Brain microvascular endothelial cell (primary cell): ENCODE measurements at places on chromosomes 11 and 22.

DNA sequence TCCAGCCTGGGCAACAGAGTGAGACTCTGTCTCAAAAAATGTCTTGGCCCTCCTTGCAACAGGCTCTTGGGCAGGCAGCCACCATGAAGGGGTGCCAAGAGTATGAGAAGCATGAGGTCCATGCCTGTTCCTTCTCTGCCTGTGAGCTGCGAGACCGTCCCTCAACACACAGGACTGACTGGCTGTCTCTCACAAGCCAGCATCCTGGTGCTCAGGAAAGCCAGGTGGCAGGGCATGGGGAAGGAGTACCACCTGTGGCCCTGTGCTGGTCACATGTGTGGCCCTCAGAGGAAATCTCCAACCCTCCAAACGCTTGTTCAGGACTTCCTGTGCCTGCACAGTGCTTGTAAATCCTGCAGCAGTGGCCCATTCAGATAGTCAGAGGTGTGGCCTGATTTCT, 83.2 kb downstream of the ATXN10 start:
- DNase-seq: no peak

GRCh38 chr22:49738006-49738405, 89.7 kb downstream of the BRD1 start:
- no peak for DNase-seq

DNA sequence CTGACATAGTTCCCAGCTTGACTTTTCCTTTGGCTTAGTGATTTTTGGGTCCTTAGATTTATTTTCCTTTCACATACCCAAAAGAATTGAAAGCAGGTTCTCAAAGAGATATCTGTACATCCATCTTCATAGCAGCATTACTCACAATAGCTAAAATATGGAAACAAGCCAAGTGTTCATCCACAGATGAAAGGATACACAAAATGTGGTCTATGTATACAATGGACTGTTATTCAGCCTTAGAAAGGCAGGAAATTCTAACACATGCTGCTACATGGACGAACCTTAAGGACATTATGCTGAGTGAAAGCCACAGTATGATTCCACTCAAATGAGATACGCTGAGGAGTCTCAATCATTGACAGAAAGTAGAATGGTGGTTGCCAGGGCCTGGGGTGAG, 171.8 kb downstream of the IGLL1 start:
- DNase-seq: no peak

- peak; percentile 28 for DNase-seq
Measured at GRCh38 chr22:42743501-42743991, 22.9 kb upstream of the A4GALT start.

- DNase-seq: no peak
Measured at GRCh38 chr11:74268456-74268855, 43.0 kb downstream of the P4HA3 start.

DNA sequence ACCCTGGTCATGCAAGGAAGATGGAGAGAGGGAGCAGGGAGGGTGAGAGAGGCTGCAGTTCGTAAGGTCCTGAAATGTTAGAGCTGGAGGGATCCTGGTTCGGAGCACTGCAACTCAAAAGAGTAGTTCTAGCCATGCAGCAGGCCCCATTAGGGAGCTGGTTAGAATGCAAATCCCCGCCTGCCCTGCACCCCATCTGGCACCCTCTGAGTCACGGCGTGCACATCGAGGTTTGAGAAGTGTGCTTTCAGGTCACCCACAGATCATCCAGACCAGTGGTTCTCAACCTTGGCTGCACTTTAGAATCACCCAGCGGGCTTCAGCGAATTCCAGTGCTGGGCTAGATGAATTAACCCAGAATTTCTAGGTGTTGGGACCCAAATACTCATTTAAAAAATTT, 48.2 kb downstream of the ST3GAL4 start:
- DNase-seq: no peak

DNA sequence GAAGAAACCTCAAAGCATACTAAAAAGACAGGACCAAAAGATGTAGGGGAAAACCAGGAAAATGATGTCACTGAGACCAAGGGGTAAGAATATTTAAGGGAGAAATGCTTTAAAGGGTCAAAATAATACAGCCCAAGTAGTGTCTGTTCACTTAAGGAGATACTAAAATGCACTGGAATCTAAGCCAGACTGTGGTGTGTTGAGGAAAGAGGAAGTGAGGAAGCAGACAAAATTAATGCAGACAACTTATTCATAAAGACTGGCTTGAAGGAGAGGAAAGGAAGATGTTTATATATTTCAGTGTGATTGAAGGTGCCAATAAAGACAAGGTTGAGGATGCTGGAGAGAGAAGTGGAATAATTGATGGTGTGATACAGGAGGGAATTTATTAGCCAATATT, 15.7 kb downstream of the ZNF215 start:
- no peak for DNase-seq

- DNase-seq: no peak
Measured at GRCh38 chr11:91792779-91793262, 431.8 kb upstream of the FAT3 start.

DNA sequence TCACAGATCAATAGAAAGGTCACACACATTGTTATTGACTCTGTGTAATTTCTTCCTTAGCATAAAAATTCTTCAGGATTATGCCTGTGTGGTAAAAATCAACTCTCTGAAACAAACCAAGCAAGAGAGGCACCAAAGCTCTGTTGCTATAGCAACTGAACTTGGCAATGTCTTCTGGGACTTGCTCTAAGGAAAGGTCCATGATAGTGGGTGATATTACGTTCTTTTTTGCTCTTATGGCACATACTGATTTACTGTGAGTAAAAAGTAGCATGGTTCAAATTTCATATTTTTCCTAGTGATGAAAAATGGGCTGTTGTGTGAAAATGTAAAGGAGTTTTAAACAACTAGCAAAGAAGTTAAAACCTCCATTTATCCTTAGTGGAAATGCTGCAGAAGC, 66.4 kb downstream of the SVIP start:
- no peak for DNase-seq

- no peak for DNase-seq
Measured at GRCh38 chr11:45900916-45901617, 6.0 kb downstream of the FREY1 start.

DNA sequence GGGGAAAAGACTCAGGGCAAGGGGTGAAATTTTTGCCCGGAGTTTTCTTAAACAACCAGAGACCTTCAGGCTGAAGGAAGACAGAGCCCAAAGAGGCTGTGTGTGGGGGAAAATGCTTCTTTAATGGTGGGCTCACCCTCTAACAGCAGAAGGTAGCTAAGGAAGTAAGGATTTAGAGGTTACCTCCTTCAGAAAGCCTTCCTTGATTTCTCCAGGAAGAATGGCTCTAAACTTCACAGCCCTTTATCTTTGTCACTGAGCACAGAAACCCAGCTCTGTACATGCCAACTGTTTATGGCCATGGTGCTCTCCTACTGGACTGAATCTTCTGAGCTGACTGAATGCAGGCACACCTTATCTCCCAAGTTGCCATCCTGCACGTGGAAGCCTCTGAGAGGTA, 196.0 kb downstream of the TENM4 start:
- no peak for DNase-seq
